NCI-H748 treated with DMSO at 0.1 percent for 48 hours (cell line): ENCODE measurements at places on chromosomes 5 and 9.
A peak's percentile ranks its signal among the peaks of the same experiment; 100 is the strongest.

GRCh38 chr5:22887566-22887965 is 34.4 kb upstream of the CDH12 start:
- DNase-seq = no peak

- DNase-seq = no peak
Observed at GRCh38 chr5:127133071-127133470, 59.8 kb upstream of the C5orf63 start.

GRCh38 chr9:108956631-108957026 is 22.4 kb downstream of the ABITRAM start:
- DNase-seq = no peak

GRCh38 chr5:96517295-96517694 is 84.2 kb upstream of the PCSK1 start:
- peak; percentile 79 for DNase-seq

DNA sequence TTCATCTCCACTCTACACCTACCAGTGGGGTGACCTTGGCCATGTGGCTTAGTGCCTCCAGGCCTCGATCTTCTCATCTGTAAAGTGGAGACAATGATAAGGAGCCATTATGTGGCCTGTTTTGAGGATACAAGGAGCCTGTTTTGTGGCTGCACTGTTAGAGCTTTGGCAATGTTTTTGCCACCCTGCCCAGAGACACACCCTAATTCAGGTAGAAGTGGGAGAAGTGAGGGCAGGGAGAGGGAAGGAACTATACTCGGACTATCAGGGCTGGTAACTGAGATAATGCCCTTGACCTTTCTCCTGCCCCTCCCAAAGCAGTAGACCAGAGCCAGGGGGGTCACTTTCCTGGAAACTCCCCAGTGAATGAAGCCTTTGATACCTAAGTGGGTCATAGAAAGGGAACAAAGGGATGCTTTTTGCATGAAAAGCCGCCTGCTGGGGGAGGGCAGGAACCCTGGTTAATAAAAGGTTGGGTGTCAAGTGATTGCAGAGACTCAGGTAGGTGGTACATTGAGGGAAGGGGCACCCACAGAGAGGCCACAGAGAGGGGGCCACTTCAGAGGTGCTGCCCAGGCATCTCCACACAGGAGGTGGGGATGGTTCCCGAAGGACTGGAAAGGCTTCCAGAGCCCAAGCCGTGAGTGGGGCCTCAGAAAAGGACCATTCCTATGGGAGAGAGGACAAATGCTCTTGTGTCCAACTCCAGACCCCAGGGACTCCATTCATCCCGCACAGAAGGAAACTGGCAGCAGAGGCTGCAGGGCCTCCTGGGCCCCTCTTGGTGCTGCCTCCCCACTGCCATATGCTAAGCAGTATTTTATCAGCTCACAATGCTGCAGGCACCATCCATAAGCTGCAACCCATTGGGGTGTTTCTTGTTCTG is 42.3 kb upstream of the VDAC1 start:
- no peak for DNase-seq

GRCh38 chr9:115673599-115673998 is 480.0 kb upstream of the PAPPA start:
- DNase-seq = no peak

DNA sequence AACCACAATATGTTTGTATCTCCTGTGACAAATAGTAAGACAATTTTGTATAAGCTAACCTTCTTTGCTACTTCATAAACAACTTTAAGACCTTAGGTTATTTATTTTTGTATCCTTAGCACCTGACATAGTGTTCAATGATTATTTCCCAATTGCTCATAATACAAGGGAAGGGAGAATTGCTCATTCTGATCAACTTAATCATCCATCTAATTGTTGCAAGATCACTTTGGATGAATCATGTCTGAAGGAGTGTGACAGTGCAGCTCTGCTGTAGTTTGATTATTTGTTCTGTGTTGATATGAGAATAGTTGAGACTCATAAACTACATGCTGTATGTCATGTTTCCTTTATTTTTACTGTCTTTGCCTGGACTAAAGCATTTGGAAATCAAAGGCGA is 721.3 kb upstream of the SEMA6A start:
- DNase-seq = no peak

DNA sequence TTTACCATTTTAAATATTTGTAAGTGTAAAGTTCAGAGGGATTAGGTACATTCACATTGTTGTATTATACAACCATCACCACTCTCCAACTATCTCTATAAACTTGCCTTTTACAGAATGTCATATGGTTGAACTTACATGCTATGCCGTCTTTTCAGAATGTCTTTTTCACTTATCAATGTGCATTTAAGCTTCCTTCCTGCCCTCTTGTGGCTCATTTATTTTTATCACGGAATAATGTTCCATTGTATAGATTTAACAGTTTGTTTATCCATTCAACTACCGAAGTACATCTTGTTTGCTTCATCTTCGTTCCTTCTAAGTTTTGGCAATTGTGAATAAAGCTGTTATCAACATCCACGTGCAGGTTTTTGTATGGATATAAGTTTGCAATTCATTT is 133.3 kb upstream of the C6 start:
- no peak for DNase-seq

DNA sequence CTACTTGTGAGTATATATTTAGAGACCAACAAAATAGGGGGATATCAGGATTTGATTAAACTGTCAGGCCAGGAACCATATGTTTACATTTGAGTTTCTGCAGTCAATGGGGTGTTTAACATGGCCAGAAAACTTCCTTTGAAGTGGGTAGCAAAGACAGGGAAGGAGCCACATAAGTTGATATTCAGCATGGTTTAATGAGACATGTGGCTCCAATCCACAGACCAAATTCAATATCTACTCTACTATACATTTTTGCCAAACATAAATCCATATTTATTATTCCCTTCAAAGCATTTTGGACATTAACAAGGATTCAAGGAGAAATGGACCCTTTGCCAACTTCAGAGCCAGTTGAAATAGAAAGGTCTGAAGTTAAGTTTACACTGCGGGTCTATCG is 99.8 kb downstream of the TAF11L14 start:
- no peak for DNase-seq

GRCh38 chr9:13520069-13520468 is 240.6 kb upstream of the MPDZ start:
- DNase-seq = no peak

GRCh38 chr5:67844924-67845323 is 370.6 kb upstream of the PIK3R1 start:
- DNase-seq = no peak

DNA sequence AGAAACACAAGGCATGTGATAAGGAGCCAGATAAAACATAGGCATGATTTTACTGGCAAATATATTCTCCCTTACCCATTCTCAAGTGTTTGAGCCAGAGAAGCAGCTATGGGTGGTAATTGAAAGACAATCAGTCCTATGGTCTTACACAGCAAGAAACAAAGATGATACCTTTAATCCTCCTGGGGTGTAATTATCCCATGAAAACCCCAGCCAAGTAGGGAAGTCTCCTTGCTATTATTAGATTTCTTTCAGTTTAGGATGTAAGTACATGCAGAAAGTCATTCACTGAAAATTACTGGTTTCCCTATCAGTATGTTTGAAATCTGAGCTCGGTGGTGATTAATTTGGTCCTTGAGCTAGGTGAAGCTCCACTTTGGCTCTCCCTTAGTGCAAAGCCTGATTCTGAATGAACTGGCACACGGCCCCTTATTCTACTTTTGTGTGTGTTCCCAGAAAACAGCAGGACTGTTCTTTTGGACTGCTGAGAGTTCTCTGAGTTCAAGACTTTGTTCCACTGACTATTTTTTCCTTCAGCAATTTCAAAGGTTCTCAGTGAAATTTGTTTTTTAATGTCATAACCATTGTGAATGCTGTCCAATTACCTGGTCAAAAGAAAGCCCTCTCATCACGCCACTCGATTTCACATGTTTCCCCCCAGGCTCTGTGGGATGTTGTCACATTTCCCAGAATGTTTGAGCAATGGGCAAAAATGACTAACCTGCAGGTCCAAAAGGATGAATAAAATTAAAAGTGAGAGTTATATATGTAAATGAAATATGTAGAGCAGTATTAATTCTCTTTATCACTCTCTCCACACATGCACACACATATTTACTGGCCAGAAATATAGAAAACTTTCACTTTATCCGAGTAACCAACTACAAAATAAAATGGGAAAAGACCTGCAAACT is 343.0 kb downstream of the RAB3C start:
- peak; percentile 25 for DNase-seq
